ENCODE measurements at places on chromosomes 1 and 21.

DNA sequence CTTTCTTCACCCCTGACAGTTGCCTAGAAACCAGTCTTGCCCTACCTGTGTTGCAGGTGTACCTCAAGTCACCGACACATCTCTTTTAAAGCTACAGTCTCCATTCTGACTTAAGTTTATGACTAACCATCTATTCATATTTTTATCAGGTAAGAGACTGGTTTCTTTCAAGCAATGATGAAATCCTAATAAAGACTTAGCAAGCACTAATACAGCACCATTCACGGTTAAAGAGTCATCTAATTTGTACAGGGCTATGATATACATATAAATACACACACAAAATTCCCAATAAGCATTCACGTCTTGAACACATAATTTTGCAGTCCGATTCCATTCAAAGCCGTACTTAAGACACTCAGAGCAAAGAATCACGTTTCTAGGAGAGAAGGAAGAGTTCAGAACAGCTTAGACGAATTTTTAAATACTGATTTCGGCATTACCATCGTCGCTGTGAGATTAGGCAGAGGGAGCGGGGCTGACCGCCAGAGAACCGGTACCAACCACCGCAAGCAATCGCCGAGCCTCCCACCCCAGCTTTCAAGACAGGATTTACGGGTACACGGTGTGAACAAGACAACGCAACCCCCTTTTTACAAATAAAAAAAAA lies 943 bp downstream of the ERRFI1 start:
- DNase-seq = no peak

- DNase-seq = no peak
Observed at GRCh38 chr1:59367301-59368007, 70.6 kb downstream of the FGGY start.

DNA sequence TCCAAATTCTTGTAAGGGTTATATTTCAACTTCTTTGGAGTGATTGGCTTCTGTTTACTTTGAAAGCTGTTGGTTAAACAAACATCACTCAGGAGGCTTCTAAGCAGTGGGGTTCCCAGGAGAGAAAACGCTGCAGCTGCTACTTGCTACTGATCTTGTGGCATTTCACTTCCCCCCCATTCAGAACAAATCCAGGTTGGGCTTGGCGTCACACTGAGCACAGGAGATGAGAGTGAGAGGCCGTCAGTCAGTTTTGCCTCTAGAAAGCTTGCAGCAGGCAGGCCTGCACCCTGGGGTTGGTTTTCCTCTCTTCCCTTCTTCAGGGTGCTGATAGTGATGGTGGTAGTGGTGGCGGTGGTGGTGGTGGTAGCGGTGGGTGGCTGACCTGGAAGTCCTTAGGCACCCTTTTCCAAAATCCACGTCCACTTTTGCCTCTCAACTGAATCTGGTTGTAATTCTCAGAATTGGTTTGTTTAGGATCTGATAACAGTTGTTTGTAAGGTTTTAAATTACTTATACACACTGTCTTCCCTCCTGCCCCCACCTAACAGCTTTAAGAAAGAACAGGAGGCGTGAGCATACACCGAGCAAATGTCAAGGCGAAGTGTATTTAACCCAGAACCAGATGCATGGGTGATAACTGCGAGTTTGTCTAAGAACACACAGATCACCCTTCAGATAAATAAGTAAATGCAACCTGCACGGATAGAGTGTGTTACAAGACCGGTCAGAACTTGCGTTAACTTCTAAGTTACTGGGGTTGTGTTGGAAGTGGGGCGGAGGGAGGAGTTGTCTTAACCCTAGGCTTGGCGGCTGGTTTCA lies 3.2 kb upstream of the PROX1 start:
- no peak for DNase-seq

GRCh38 chr1:121546830-121547591 lies 362.2 kb downstream of the SRGAP2C start:
- no peak for DNase-seq

DNA sequence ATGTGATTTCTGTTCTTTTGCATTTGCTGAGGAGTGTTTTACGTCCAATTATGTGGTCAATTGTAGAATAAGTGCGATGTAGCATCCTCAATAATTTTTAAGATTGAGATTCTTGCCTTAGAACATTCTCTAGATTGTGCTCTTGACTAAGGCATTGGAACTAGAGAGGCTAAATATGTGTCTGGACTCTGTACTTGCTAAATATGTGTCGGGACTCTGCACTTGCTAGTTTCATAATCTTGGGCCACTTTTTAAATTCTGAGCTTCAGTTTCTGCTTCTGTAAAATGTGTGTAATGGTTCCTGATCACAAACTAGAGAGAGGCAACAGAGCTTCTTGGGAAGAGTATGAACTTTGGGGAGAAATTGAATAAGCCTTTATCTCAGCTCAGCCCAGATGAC lies 21.6 kb downstream of the HLX start:
- no peak for DNase-seq

DNA sequence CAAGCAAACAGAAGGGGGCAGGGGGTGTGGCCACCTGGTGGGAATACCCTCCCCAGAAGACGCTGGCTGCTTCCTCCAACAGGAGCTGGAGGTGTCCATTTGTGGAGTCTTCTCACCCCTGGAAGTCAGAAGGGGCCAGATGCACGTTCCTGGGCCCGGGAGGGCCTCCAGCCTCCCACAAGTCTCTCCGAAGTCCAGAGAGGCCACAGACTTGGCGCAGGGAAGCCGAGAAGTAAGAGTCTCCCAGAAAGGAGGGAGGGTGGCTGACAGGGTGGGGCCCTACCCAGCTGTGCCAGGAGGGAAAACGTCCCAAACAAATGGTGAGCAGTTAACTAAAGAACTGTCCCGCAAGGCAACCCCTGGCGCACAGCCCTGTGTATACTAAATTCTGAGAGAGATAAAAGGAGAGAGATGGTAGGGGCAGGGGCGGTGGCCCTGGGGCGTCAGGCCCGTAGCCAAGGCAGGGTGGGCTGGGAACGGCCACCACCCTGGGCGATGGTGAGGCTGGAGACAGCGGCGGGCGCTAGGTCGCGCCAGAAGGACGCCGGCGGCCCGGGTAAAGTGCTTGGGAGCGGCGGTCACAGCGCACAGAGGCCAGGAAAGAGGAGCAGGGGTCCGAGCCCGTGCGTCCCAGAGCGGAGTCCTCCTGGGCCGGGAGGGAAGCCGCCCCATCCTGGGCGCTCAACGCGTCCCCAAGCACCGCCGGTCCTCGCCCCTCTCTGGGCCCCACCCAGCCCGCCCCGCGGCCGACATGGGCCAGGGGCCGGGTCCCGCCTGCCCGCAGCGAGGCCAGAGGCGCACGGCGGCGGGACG lies 1.2 kb downstream of the CHD5 start:
- no peak for DNase-seq

GRCh38 chr1:221822591-221822990 lies 80.7 kb upstream of the DUSP10 start:
- no peak for DNase-seq

DNA sequence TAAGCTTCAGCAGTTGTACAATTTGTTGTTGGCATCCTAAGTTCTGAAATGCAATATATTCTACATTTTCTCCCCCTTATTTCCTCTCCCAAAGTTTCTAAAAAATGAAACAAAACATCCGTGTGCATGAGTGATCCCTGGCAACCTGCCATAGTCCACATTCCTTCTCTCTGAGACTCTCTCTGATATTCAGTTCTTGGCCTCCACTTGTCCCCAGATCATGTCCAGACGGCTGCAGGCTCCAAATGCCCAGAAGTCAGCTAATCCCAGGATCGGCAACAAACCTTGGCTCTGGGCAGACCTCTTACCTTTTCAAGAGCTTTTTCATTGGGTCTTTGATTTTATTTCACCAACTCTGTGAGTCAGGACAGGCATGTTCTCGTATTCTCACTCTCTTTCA lies 187.8 kb downstream of the ETS2 start:
- no peak for DNase-seq

GRCh38 chr1:25642574-25643108 lies 26.1 kb downstream of the MAN1C1 start:
- DNase-seq = peak; percentile 30

DNA sequence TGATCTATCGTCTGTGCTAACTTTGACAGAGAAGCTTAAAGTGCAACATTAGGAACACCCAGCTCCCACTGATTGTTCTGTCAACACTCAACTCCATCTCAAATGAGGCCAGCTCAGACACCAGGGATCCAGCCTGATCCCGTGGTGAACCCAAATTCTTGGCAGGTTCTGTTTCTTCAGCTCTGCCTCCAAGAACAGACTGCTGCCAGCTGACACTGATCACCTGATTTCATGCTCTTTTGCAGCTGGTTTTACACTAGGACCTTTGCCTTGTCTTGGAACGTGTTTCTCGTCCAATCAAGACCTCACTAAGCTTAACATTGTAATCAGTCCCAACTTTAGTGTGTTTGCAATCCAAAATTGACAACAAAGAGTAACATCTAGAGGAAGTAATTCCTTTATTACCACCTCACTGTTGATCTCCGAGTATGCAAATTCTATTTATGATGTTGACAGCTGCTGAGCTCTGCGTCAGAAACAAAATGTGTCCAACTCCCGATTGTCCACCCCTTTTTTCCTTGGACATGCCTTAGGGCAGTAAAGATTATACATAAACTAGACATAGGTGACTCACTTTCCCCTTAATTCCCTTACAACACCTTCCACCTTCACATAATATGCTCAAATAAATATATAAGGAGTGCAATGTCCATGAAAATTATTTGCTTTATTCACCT lies 1.6 kb upstream of the HYI start:
- DNase-seq = no peak

- DNase-seq = no peak
Observed at GRCh38 chr1:91490501-91490900, 10.2 kb upstream of the CDC7 start.

DNA sequence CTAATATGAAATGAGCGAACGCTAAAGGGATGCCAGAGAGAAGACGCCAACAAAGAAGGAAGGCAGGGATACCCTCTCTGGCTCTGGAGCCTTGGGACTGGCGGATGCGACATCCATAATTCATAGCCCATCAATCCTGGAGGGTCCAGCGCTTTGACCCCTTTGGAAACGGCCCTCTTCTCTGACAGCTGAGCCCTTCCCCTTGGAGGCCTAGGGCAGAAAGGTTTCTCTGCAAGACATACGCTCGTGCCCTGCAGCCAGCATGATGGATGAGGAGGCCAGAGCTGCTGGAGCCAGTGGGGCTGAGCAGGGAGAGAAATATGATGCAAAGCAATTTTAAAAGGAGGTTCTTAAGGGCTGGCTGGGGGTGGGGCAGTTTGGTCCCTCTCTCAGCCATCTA lies 22.2 kb downstream of the OPTC start:
- DNase-seq = no peak

DNA sequence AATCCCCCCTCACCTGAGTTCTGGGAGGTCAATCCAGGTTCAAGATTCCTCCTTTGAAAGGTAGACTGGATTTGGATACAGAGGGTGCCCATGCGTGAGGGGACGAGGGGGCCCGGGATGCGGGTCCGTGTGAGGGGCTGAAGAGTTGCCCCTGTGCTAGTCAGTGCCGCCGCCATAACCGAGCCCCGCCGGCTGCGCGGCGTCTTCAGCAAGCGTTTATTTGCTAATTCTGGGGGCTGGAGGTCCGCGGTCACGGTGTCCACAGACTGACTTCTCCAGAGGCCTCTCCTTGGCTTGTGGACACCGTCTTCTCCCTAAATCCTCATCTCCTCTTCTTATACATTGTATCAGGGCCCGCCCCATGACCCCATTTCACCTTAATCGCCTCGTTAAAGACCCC lies 20.9 kb upstream of the SAMD11 start:
- no peak for DNase-seq

DNA sequence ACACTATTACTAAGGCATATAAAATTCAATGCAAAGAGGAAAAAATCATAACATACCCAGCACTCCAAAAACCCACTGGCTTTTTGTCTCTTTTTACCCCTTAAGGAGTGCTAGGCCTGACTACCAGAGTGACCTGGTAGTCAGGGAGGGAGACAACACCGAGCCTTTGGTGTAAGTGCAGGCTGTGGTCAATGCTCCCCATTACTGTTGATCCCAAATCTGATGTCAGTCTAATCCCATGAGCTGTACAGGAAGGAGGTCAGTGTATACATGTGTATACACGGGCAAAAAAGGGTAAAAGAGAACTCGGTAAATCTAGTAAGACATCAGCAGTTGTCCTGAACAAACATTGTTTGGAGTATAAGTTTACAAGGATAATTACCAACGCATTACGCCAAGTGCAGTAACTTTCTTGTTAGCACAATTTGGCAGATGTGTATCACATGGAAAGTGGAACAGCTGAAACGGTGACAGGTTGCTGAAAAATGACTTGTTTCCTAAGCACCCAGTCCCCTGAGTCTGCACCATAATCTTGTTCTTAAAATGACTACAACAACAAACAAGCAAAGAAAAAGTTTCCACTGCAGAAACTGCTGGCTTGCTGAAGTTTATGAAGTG lies 217.9 kb downstream of the KCNH1 start:
- DNase-seq = no peak

GRCh38 chr1:43722810-43723209 lies 15.5 kb downstream of the ST3GAL3 start:
- no peak for DNase-seq

- no peak for DNase-seq
Observed at GRCh38 chr1:113940365-113941244, 11.5 kb downstream of the HIPK1 start.

DNA sequence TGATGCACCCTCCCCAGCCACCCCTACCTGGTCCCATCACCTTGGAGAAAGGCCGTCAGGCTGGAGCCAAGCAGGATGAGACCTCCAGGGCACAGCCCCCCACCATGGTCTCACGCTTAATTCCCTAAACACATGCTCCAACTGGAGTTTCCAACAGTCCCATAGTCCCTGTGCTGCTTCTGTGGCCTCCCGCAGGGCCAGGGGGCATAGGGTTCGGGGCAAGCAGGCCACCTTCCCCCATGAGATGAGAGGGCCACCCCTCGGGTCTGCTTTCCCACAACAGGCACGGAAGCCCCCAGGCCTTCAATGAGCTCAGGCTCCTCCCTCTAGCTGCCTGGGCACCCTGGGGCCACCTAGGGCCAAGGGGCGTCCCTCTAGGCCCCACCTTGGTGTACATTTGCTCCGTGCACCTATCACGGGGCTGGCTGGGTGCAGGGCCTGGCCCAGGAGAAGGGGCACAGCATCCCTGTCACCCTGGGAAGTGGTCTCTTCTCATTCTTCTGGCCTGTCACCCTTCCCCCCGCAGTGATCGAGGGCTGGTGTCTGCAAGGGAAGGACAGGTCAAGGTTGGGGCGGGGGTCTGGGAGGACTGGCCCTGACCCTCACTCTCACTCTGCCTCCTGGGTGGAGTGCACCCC lies 42.4 kb downstream of the TRIM11 start:
- no peak for DNase-seq

- no peak for DNase-seq
Observed at GRCh38 chr1:202852163-202852904, 36.6 kb downstream of the RABIF start.

GRCh38 chr1:101410048-101410878 lies 173.4 kb downstream of the S1PR1 start:
- DNase-seq = no peak

- no peak for DNase-seq
Observed at GRCh38 chr1:80384959-80385358, 1378.4 kb upstream of the ADGRL4 start.

DNA sequence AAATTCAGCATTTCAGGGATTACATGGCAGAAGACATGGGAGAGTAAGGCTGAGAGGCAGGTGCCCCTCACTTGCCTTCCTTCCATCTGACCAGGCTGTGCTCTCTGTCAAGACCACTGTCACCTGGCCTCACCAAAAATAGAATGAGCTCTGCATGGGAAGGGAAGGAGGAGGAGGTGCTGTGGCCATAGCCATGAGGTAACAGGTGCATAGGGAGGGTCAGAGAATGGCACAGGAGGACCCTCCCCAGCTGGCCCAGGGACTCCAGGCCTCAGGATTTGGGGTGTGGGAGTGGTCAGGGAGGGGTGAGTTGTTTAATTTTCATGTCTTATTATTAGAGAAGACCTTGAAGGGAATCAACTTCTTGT lies 192.3 kb downstream of the FCRL5 start:
- no peak for DNase-seq
